Astrocyte (in vitro differentiated cells and primary cell): ENCODE measurements at places on chromosomes 16 and 17. TPM values are rescaled to one million over a fixed set of nuclear protein-coding genes. Genes with fewer than 3 reads are reported as not detected.

HSD11B2 gene
- 0.14 TPM in 1 of 2 replicates, not detected in the other for total RNA-seq

MLYCD gene
- total RNA-seq, result 2.7 and 2.8 TPM in 2 replicates

C17orf50 gene
- not detected in 2 replicates for total RNA-seq

VAC14 gene
- total RNA-seq, result 27.8 and 29.2 TPM in 2 replicates

COG8 gene
- 32.4 and 36.7 TPM in 2 replicates for total RNA-seq

ABHD15 gene
- total RNA-seq, result 8.6 and 9.7 TPM in 2 replicates

ODAD4 gene
- 0.98 and 1.1 TPM in 2 replicates for total RNA-seq

CHST5 gene
- total RNA-seq, result 0.09 TPM in 1 of 2 replicates, not detected in the other

NUBP2 gene
- 41.4 and 45.2 TPM in 2 replicates for total RNA-seq

KRT33B gene
- total RNA-seq, result not detected in 2 replicates
